Mesothelial cell of epicardium (in vitro differentiated cells): ENCODE measurements at places on chromosomes 4 and X.
A peak's percentile ranks its signal among the peaks of the same experiment; 100 is the strongest.

- no peak for DNase-seq
These were observed 16.0 kb downstream of the PRDM8 start for GRCh38 chr4:80213117-80213815.

DNA sequence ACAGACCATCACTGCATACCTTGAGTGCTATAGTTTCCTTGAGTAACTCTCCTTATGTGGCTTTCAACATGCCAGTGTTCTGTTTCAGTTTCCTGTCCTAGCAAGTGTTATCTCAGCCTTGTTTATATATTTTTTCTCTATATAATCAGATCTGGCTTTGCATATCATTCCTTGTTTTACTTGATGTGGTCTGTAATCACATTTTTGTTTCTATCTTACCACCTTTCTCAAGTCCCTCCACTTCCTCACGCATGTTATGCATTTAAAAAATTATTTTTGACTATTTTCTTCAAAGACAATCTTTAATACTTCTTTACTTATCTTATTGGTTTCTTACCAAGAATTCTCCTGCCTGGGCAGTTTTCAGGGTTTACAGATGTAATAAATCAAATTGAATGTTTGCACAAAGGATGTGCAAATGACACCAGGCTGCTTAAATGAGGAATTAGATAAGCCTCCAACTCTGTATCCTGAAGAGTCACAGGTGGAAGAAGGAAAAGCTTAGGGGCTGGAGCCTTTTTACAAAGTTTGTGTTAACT is 351.2 kb downstream of the BMPR1B start:
- DNase-seq, result no peak

DNA sequence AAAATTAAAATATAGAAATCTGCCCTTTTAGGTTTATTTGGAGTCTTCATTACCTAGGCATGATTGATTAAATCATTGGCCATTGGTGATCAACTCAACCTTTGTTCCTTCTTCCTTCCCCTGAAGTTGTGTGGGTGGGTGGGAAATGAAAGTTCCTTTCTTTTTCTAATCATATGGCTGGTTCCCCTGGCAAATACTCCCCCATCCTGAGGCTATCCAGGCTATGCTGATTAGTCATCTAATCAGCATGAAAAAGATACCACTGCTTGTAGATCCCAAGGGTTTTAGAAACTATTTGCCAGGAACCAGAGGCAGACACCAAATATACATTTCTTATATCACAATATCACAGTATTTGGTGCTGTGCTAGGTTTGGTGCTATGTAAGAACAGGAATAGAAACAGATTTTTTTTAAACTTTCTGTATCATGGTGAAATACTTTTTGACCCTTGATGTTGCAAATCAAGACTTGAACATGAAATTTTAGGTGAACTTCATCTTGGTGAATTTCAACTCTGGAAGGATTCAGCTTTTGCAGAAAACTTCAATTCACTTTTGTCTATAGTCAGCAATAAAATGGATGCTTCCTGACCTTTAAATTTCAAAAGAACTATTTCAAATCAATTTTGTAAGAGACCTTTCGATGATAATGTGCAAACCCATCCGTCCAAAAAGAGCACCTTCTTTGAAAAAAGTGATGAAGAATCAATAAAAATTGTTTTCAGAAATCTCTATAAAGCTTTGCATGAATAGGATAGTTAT is 71.1 kb downstream of the CCSER1 start:
- no peak for DNase-seq

DNA sequence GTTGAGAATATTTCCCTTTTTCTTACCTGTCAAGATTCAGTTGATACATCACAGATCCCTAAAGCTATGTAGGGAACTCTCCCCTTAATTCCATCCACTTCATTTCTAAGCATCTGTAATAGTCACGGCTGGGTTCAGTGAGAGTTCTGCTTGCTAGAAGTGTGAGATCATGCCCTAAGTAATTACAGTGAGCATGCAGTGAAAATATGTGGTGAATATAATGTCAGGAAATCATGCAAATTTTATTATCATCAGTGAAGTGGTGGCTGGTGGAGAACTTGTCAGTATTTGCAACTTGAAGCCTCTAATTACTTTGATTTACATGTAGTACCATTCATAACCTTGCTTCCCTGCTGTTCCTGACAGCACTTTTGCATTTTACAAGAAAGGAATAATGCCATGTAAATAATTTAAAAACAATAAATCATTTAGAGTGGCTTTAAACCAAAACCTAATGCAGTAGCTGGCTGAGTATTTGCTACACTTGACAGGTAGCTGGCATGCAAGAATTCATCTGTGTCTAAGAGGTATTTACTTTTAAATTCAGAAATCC is 28.3 kb upstream of the CFAP299 start:
- no peak for DNase-seq

- peak; percentile 41 for DNase-seq
These were observed 64.3 kb upstream of the CCDC160 start for GRCh38 chrX:134172588-134173259.

- DNase-seq, result no peak
These were observed 34.7 kb upstream of the TMEM184C start for GRCh38 chr4:147582386-147583060.

GRCh38 chr4:108963910-108964309 is 201.1 kb upstream of the ETNPPL start:
- no peak for DNase-seq

- no peak for DNase-seq
These were observed 68.2 kb downstream of the NELFA start for GRCh38 chr4:1940566-1940965.

- no peak for DNase-seq
These were observed 168.4 kb upstream of the GK2 start for GRCh38 chr4:79576429-79576753.

DNA sequence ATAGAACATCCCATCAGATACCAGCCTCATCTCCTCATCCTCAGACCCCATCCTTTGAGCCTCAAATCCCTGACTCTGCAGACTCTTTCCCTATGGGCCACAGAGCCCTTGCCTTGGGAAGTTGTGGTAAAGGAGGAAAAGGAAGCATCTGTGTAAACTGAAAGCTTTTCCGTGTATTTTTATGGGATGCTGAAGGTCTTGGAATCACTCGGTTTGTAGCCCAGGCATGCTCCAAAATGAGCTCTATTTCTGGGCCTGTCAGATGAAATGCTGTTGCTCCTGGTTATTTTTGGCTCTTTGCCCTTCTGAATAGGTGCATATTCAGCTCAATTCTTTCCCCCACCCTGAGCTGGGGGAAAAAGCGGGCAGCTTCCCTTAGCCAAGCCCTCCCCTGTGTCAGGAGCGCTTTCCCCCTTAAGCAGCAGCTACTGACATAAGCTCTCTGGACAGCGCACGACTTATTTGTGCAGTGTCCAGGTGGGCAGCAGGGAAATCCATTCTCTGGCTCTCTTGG is 5.0 kb upstream of the SEL1L3 start:
- no peak for DNase-seq

DNA sequence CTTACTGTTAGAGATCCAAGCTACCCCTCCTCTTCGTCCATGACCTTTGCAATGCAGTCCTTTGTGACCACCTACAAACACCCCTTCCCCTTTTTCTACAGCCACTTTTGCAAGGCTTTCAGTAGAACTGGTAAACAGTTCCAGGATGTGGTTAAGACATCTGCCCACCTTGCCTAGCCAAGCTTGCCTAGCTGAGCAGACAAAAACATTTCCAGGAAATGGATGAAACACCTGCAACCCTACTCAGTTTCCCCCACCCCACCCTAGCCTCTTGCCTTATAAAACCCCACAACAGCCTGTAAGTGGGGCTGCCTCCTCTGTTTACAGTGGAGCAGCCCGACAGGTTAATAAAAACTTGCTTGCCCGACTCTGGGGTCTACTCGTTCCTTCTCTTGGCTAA is 133.8 kb downstream of the ZC4H2 start:
- DNase-seq, result no peak

DNA sequence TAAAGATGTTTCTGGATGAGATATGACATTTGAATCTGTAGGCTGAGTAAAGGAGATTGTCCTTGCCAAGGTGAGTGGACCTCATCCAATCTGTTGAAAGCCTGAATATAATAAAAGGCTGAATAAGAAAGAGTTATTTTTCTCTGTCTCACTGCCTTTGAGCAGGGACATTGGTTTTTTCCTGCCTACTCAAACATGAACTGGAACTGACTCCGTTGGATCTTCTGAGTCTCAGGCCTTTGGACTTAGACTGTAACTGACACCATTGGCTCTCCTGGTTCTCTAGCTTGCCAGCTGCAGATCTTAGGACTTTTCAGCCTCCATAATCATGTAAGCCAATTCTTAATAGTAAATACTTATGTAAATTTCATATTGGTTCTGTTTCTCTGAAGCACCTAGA is 43.5 kb downstream of the PPEF2 start:
- no peak for DNase-seq

DNA sequence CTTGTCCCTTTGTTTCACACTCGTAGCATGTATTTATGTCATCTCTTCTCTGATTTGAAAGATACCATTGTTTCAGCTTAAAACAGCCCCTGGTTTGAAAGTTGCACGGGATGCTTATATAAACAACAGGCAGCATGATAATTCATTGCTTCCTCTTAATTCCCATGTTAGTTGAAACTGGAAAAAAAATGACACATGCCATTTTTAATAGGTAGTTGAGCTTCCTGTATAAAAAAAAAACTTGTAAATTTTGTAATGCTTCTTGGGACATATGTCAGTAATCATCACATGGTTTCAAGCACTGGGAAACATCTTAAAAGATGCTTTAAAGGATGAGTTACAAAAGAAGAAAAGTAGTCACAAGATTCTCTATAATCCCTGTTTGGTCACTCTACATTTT is 243.0 kb downstream of the PALLD start:
- DNase-seq, result no peak

DNA sequence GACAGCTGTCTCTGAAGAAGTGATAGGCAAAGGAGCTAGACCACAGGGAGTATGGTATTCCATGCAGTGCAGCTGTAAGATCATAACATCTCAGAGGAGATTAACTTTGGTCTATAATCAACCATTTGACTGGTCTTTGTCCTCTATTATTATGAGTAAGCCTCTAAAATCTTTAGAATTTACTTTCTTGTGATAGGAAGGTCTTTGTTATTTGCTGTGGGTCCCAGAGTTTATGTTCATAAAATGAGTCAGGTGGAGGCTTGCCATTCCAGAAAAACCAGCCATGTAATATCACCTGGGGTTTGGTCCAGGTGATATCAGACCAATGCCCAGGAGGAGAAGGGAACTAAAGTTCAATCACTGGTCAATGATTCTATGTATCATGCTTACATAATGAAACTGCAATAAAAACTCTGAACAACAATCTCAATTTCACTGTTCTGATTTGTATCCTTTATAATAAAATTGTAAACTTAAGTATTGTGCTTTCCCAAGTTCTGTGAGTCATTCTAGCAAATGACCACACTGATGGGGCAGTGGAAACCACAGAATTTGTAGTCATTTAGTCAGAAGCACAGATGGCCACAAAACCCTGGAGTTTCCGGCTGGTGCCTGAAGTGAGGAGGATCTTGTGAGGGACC is 239.6 kb upstream of the TRAM1L1 start:
- no peak for DNase-seq

- no peak for DNase-seq
These were observed 1508.9 kb downstream of the STIM2 start for GRCh38 chr4:28369499-28369898.

DNA sequence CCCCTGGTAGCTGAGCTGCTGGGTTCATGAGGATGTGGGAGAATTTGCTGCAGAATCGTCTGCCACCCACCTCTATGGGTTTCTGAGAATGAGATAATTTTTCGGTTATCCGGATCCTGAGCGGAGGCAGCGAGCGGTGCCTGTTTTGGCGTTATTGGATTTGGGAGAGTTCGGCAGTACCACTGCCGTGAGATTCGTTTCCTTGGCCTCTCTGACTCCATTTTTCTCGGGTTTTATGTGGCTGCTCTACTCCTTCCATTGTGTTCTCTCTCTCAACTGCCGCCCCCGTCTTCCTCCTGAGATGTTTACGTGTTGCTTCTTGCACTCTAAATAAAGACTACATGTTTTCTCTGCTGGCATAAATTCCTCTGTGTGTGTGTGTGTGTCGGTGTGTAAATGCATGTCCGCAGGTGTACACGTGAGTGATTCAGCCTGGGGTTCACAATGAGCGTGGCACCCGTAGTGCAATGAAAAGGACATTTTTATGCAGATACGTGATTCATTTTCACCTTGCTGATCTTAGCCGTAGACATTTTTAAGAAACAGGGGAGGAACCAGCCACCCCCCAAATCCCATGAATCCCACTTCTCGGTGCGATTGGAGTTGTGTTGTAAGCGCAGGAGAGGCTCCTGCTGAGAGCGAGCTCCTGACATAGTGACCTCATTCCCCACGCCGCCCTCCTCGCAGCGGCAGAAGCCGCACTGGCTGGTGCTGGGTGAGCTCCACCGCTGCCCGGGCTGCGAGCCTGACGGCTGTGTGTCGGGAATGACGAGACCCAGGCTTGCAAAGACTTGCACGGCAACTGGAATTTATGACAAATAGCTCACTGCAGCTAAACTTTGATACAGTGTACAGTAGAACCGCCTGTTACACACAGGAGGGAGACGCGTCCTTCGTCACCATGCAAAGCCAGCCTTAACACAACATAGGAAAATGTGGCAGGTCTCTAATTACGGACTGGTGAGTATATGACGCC is 82.2 kb downstream of the STOX2 start:
- DNase-seq, result peak; percentile 71

DNA sequence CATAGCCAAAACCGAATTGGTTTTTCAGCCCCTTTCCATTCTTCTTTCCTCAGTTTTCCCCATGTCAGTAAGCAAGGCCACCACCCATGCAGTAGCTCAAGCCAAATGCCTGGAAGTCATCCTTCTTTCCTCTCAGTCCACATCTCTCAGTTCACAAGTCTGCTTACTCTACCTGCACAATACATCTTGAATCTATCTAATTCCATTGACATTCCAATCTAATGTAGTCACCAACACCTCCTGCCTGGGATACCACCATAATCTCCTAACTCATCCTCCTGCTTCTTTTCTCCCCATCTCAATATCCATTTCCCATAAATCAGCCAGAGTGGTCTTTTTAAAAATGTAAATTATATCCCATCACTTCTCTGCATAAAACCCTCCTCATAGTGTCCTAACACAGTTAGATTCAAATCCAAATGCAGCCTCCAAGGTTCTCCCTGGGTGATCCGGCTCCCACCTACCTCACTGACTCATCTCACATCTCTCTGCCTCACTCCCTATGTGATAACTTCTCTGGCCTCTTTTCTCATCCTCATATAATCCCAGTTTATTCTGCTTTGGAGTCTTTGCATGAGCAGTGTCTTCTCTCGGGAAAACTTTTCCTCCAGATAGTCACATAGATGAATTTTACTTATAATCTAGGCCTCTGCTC is 26.9 kb downstream of the KCNIP4 start:
- no peak for DNase-seq

GRCh38 chr4:1026115-1026514 is 14.7 kb downstream of the FGFRL1 start:
- no peak for DNase-seq

GRCh38 chrX:150543230-150544155 is 24.9 kb upstream of the MTM1 start:
- no peak for DNase-seq
